ENCODE measurements at places on chromosomes 16 and 17. TPM values are rescaled to one million over a fixed set of nuclear protein-coding genes. Genes with fewer than 3 reads are reported as not detected.

GRCh38 chr17:337453-337852 lies 15.2 kb downstream of the RPH3AL start:
- no peaks in the 10 kb centered on the region for H3K36me3 ChIP-seq
- H3K27me3 ChIP-seq, result peaks cover 3% of the 10 kb centered on the region
- no peak for DNase-seq
- H3K27ac ChIP-seq, result no peak overlapping the region
- peaks cover 38% of the 10 kb centered on the region for H3K4me1 ChIP-seq

The HOXB5 gene
- total RNA-seq, result not detected

The SDK2 gene
- 0.05 TPM for total RNA-seq

DNA sequence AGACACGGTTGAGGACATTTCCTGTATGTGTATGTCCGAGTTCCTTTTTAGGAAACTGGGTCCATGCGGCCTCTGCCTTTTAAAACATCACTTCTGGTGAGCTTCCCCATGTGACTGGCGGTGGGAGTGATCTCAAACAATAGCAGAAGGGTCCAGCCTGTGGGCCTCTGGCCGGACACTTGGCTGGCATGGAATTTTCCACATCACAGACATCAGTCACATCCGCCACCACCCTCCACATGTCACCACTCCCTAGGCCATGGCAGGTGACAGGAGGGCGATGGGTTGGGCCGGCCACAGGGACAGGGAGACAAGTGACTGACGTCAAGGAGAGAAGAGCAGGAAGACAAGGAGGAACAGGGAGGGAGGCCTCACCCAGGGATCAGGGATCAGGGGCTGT lies 83.7 kb downstream of the DNAH17 start:
- no peak overlapping the region for H3K27ac ChIP-seq
- H3K36me3 ChIP-seq, result no peaks in the 10 kb centered on the region
- H3K4me1 ChIP-seq, result no peaks in the 10 kb centered on the region
- DNase-seq, result no peak
- H3K4me3 ChIP-seq, result no peak overlapping the region

DNA sequence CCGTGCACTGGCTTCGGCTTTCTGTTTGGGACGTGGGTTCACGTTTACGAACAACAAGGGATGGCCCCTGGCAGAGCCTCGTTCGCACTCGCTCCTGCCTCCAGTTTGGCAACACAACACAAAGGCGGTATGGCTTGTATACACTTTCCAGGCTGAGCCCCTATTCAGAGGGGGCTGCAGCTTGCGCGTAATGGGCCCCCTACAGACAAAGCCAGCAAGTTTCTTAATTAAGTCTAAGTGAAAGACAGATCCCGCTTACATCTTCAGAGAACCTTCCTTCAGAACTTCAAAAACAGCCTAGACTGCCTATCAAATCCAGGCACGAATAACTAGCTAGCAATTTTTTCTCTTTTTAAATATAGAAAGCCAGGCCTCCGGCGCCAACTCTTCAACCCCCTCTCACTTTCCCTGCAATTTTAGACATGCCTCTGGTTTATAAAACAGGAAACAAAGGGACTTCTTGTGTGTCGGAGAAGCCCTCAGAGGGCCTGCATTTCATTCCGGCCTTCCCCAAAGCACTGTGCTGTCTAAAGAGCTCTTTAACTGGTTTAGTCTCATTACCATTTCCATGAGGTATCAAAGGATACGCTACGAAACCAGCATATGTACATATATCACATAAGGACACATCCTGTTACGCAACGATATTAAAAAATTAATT lies 244.9 kb downstream of the STX8 start:
- no peak overlapping the region for H3K27ac ChIP-seq
- DNase-seq, result no peak
- H3K27me3 ChIP-seq, result no peaks in the 10 kb centered on the region
- no peak overlapping the region for H3K4me3 ChIP-seq
- H3K36me3 ChIP-seq, result peaks cover 14% of the 10 kb centered on the region

GRCh38 chr16:89693289-89693731 lies 6.8 kb downstream of the CDK10 start:
- H3K4me3 ChIP-seq, result no peak overlapping the region
- no peak overlapping the region for H3K27ac ChIP-seq
- DNase-seq, result no peak
- H3K27me3 ChIP-seq, result no peaks in the 10 kb centered on the region
- peaks cover 8% of the 10 kb centered on the region for H3K4me1 ChIP-seq

DNA sequence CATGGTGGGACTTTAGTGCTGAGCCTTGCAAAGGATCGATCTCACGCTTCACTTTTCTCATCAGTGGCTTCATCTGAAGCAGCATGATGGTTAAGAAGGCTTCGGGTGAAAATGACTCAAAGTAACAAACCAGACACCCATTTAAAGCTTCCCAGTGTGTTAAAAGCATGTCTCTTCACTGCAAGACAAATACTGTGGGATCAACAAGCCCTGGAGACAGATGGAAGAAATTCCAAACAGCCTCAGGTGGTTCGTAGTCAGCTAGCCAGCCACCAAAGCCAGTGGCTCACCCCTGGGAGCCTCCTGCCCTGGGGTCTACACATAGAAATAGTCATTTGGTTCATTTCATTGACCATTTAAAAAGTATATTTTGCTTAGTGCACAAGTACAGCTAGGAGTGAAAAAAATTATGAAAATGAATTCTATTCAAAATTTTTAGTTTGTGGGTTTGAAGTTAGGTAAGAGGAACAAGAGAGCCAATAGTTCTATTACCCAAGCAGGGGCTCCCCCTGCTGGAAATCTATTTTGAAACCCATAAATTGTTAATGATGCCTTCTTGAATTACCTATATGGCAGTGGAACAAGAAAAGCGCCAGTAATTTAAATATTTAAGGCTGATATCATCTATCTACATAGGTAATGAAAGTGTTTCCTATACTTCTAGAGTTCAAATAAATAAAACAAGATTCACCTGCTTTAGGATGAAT lies 51.6 kb downstream of the PMP22 start:
- H3K4me1 ChIP-seq, result no peaks in the 10 kb centered on the region
- DNase-seq, result no peak
- no peaks in the 10 kb centered on the region for H3K36me3 ChIP-seq
- no peak overlapping the region for H3K27ac ChIP-seq
- H3K27me3 ChIP-seq, result peaks cover 10% of the 10 kb centered on the region
- no peak overlapping the region for H3K4me3 ChIP-seq

DNA sequence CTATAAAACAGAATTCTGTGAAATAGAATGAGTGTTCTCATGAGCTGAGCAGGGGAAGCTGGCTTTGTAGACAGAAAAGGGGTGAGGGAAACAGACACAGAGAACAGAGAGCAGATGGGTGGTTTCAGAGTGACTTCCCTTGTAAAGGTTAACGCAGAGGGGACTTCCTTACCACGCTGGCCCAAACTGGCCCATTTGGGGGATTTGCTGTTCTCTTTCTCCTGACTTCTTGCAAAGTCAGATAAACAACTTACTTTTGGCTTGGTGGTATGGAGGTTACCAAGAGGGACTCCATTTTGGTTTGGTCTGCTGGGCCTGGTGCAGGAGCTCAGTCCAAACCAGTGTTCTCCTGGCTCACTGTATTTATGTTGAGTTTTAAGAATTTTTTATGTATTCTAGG lies 48.4 kb downstream of the SEC14L1 start:
- peaks cover 26% of the 10 kb centered on the region for H3K36me3 ChIP-seq
- peak; percentile 72 for DNase-seq

DNA sequence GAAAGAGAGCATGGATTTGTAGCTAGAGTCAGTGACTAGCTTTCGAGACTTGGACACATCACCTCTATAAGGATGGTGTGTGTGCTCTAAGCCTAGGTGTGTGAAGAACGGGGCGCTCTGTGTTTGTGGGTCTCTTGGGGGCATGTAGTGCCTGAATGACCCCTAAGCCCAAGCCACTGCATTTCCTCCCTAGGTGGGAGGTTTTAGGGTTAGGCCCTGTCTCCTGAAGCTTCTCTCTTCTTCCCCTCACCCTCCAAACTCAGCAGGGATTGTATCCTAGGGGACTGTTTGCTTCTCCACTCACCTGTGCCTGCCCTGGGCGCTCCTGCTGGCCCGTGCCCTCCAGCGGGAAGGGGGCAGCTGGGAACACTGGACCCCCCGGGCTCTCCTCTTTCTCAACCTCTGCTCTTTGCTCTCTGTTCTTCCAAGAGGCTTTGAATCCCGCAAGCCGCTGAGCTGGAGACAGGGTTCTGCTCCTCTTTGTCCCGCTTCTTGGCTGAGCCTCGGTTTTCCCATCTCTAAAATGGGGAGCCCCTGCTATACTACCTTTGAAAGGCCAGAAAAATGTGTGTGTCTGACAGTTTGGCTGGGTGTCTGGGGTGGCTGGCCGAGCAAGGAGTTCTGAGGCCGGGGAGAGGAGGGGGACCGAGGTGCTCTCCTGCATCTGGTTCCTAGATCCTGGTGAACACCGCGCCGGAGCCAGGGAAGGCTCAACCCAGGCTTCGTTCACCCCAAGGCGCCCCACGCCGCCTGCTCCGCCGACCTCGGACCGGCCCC lies 810 bp downstream of the CYGB start:
- no peaks in the 10 kb centered on the region for H3K36me3 ChIP-seq
- DNase-seq, result no peak
- H3K4me1 ChIP-seq, result no peaks in the 10 kb centered on the region
- H3K27me3 ChIP-seq, result peaks cover 32% of the 10 kb centered on the region
- no peak overlapping the region for H3K27ac ChIP-seq

The ZNF19 gene
- total RNA-seq, result 2.7 TPM

DNA sequence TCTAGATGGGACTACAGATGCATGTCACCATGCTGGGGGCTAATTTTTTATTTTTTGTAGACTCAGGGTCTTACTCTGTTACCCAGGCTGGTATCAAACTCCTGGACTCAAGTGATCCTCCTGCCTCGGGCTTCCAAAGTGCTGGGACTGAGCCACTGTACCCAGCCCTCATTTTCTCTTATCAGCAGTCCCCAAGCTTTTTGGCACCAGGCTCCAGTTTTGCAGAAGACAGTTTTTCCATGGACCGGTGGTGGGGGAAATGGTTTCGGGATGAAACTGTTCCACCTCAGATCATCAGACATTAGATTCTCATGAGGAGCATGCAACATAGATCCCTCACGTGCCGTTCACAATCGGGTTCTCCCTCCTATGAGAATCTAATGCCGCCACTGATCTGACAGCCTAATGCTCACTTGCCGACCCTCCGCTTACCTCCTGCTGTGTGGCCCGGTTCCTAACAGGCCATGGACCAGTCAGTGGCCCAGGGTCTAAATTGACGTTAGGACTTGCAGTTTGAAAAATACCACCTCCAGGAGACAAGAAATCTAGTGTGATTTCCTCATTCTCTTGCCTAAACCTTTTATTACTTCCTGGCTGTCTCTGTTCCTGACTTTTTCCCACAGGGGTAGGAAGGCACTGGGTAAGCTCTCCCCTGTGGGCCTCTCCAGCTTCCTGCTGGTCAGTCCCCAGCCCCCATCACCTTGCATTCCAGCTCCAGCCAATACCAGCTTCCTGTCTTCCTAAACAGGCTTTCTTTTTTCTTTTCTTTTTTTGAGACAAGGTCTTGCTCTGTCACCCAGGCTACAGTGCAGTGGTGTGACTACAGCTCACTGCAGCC lies 9.3 kb upstream of the CNP start:
- H3K27me3 ChIP-seq, result no peaks in the 10 kb centered on the region
- DNase-seq, result no peak
- H3K4me3 ChIP-seq, result no peak overlapping the region

GRCh38 chr16:11966173-11966572 lies 1.2 kb downstream of the TNFRSF17 start:
- H3K4me3 ChIP-seq, result no peak overlapping the region
- no peak for DNase-seq
- no peaks in the 10 kb centered on the region for H3K4me1 ChIP-seq
- H3K27ac ChIP-seq, result no peak overlapping the region

- H3K27ac ChIP-seq, result no peak overlapping the region
- H3K36me3 ChIP-seq, result no peaks in the 10 kb centered on the region
- peaks cover 89% of the 10 kb centered on the region for H3K4me1 ChIP-seq
- H3K4me3 ChIP-seq, result no peak overlapping the region
- no peaks in the 10 kb centered on the region for H3K27me3 ChIP-seq
Measured at GRCh38 chr16:89448656-89449055, 41.7 kb downstream of the ANKRD11 start.

DNA sequence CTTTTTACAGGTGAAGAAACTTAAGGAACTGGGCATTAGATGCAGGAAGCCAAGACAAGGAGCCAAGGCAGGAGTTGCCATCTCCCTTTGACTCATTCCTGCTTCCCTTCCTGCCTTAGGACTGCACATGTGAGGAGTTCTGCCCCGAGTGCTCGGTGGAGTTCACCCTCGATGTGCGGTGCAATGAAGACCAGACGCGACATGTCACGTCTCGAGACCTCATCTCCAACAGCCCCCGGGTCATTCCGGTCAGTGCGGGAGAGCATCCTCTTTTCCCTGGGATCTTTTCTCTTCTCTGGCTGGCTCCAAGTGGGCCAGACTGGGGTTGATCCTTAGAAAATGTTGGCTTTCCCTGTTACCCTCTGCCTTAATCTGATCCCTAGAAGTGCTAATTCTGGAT lies 6.6 kb downstream of the POLR2C start:
- DNase-seq, result no peak
- H3K36me3 ChIP-seq, result peaks cover 34% of the 10 kb centered on the region
- H3K27me3 ChIP-seq, result no peaks in the 10 kb centered on the region
- no peak overlapping the region for H3K27ac ChIP-seq
- peaks cover 25% of the 10 kb centered on the region for H3K4me1 ChIP-seq
- H3K4me3 ChIP-seq, result no peak overlapping the region

DNA sequence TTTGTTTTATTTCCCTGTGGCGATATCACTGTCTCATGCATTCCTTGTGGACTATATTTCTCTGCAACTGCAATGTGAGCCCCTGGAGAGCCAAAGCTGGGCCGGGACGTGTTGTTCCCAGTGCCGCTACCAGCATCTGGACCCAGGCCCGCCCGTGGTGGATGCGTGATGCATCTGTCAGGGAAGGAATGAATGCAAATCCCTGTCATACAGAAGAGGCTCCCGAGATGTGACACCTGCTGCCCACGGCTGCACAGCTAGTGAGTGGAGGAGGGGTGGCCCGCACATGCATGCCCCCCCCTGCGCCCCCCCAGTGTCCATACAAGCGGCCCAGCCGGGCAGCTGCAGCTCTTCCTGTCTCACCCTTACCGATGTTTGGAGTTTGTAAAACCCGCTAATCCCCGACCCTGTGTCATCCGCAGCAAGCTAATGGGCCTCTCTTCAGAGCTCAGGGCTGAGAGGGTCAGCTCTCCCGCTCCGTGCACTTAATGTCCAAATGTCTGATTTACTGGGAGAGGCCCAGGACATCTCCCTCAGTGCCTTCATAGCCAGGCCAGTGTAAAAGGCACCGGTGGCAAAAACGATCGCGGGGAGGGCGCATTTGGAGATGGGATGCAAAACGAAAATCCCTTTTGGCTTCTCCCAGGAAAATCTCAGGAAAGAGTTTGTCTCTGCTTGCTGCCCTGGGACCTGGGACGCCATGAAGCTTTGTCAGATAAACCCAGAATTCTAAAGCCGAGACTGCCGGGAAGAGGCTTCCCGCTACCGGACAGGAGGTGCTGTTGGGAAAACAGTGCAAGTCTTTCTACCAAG lies 91.8 kb downstream of the FOXL1 start:
- no peak overlapping the region for H3K4me3 ChIP-seq
- no peaks in the 10 kb centered on the region for H3K36me3 ChIP-seq
- no peak for DNase-seq
- H3K27ac ChIP-seq, result no peak overlapping the region
- H3K4me1 ChIP-seq, result peaks cover 14% of the 10 kb centered on the region

- no peaks in the 10 kb centered on the region for H3K36me3 ChIP-seq
- peaks cover 14% of the 10 kb centered on the region for H3K4me1 ChIP-seq
- H3K4me3 ChIP-seq, result peak overlapping the region; percentile 39
- H3K27ac ChIP-seq, result peak overlapping the region; percentile 51
- peak; percentile 94 for DNase-seq
Measured at GRCh38 chr17:81967533-81968395, 6.8 kb upstream of the NOTUM start.

- no peaks in the 10 kb centered on the region for H3K27me3 ChIP-seq
- H3K4me3 ChIP-seq, result no peak overlapping the region
Measured at GRCh38 chr17:31490671-31491375, 99.3 kb downstream of the RAB11FIP4 start.
